NCI-H446 (cell line): ENCODE measurements at places on chromosomes 16 and 17.

GRCh38 chr16:54936979-54937670 is 6.5 kb downstream of the IRX5 start:
- no peak for DNase-seq

- DNase-seq, result no peak
Measured at GRCh38 chr17:76968707-76969597, 100.7 kb downstream of the MGAT5B start.

- no peak for DNase-seq
Measured at GRCh38 chr17:49465331-49465903, 29.7 kb upstream of the NGFR start.

DNA sequence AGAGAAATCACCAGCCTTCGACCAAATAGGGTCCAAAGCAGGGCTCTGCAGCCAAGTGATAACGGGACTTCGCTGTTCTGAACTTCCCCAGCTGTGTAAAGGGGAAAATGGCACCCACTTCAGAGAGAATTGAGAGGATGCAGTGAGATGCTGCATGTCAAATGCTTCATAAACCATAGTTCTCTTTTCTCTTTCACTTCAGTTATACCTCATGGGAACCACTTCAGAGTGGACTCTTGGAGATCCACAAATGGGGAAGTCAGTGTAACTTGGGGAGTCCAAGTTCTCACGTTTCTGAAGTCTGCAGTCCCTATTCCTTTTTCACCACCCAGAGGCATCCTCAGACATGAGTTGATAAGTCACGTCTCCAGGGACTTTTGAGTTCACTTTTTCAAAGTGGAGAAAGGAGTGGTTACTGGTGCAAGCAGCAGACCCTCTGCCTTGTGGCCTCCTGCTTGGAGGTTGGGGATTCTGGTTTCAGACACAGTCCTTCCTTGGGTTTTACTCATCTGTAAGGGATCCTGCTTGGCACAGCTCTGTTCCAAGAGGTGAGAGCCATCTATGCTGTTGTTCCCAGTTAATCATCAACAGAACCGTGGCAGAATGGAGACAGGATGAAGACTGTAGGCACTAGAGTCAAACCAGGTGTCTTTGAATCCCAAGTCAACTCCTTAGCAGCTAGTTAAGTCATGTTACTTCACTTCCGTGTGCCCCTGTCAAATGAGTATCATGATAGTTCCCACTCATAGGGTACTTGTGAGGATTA is 123.4 kb upstream of the NOL11 start:
- no peak for DNase-seq

GRCh38 chr16:48272837-48273421 is 25.6 kb upstream of the ABCC11 start:
- no peak for DNase-seq

- DNase-seq, result no peak
Measured at GRCh38 chr17:57975044-57975443, 13.0 kb downstream of the VEZF1 start.

DNA sequence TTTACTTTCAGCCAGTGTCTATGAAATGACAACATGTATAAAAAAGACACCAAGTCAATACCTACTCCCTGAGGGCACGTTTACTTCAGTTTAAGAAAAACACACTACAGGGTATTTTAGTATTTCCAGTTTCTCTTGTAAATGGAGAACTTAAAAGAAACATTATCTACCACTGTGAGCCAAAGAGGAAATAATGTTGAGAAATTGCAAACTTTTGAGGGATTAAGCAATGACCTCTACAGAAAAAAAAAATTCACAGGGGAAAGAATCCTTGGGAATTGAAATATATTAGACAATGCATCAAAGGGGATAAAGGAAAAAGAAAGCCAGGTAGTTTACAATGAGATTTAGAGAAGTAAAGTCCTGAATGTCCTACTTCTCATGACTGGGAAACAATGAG is 126.0 kb downstream of the KCNJ2 start:
- no peak for DNase-seq

- no peak for DNase-seq
Measured at GRCh38 chr17:78374189-78374588, 4.3 kb upstream of the PGS1 start.

- DNase-seq, result no peak
Measured at GRCh38 chr16:85683363-85683762, 5.4 kb downstream of the GINS2 start.

DNA sequence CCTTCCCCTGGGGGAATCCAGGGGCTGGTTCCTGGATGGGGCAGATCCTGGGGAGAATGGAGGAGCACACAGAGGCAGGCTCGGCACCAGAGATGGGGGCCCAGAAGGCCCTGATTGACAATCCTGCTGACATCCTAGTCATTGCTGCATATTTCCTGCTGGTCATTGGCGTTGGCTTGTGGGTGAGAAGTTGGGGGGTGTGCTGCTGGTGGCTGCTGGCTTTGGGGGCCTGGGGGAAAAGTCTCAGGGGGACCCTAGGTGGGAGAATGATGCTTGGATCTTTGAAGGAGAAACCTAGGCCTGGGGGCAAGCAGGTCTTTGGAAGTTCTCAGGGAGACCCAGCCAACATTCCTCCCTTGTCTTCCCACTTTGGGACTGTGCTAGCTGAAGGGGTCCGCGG is at the start of gene SLC5A2:
TSS of gene SLC5A2 (plus strand) at position 43 of the 400 bp plus-strand sequence. CDS start at position 57, 14 bp downstream.
- DNase-seq, result no peak

DNA sequence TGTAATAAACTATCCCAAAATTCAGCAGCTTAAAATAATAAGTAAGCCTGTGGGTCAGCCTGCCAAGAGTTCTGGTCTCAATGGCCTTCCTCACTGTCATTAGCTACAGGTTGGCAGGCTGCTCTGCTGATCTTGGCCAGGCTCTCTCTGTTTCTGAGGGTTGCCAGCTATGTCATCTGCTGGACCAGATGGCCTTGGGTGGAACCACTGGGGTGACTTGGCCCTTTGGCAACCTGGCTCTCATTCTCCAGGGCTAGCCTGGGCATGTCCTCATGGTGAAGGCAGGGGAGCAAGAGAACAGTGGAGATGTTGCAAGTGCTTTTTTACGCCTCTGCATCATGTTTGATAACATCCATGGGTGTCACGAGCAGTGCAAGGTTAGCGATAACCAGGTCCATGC is 13.9 kb downstream of the ITGAM start:
- peak; percentile 97 for DNase-seq

- no peak for DNase-seq
Measured at GRCh38 chr17:70242781-70243437, 73.6 kb downstream of the KCNJ2 start.

DNA sequence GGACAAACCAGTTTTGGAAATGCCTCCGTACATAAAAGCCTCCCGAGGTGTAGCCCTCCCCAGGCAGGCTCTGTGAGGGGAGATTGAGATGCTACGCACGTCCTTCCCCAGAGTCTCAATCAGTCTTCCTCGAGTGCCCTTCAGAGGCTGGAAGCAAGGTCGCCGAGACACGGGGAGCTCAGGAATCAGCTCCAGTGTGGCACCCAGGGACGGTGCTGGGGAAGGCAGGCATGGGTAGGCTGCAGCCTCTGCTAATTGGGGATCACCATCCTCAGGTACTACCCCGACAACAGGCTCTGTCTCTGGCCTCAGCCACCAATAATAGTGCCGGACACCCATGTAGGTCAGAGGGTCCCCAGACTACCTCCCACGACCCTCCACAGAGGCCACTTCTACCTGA is 28.1 kb upstream of the GSG1L start:
- no peak for DNase-seq

DNA sequence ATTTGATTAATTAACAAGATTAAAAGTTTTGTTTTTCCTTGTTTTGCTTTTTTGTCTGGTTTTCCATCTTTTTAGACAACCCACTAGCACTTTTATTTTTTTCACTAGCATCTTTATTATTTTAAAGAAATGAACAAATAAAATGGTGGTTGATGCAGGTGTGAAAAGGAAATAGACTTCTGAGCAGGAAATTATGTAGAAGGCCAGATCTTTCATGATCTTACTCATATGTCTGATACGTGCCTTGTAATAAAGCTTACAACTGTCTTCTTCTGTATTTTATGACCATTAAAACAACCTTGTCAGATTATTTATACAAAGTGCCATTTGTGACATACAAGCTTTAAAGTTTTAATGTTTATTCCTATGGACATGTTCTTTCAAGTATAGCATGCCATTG is 6.3 kb downstream of the SLFN12L start:
- DNase-seq, result no peak

DNA sequence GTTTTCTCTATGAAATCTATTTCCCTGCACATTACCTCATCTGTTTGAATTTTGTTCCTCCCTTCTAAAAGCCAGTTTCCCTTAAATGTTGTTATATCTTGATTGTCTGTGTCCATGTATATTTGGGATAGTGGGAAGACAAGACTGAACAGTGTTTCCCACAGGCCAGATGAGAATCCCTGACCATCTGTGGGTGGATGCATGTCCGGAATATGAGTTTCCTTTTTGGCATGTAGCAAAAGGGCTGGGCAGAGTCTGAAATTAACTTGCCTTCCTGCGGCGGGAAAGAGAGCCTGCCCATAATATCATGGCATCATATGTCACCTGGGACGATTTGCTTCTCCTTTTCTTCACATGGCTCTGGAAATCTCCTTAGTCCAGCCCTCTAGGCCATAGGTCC is 385.8 kb upstream of the MAF start:
- no peak for DNase-seq

- DNase-seq, result no peak
Measured at GRCh38 chr17:77690271-77691161, 268.0 kb upstream of the TNRC6C start.

DNA sequence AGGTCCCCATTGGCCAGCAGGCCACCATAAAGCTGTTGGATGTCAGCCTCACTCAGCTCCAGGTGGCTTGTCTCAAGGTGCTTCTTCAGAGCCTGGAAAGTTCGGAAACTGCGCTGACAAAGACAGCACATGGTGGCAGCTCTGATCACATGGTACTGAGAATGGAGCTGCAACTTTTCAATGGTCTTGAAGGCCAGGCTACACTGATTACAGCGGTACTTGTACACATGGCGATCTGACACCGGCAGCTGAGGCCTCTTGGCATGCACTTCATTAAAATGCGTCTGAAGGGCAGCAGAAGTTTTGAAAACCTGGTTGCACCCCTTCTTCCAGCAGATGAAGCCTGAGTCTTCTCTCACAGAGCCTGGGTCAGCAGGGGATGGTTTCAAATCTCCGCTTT is 249.7 kb downstream of the ZFHX3 start:
- DNase-seq, result no peak

GRCh38 chr17:77417575-77417974 is 276.8 kb downstream of the SEC14L1 start:
- DNase-seq, result no peak

- no peak for DNase-seq
Measured at GRCh38 chr17:39782481-39782880, 44.7 kb downstream of the GRB7 start.

GRCh38 chr17:10745231-10745630 is 15.4 kb upstream of the TMEM220 start:
- no peak for DNase-seq

DNA sequence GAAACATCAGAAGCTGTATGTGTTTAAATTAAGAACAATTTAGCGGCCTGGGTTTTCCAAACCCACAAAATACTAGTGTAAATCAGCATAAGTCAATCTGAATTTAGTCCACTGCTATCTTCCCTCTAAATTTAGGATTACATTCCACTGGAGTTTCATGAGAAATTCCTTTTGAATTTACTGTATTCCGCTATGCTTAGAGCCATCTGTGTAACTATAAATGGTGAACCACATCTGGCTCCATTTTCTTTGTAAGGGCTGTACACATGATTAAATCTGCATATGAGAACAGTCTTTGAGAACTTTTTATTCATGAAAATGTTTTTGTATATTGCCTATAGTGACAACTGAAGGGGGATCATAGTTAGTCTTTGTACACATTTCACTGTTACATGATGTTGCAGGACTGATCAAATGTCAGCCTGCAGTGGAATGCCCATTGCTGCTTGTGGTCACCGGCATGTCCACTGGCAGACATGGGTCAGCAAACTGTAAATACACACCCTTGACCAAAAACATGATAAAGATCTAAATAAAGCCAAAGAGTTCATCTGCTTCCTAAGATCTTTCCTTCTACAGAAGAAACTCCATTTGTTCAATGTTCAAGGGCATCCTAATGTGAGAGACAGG is 36.8 kb downstream of the RPGRIP1L start:
- DNase-seq, result no peak

GRCh38 chr17:60713608-60714007 is 36.0 kb downstream of the BCAS3 start:
- no peak for DNase-seq
